ENCODE measurements at places on chromosomes 12 and 14. TPM values are rescaled to one million over a fixed set of nuclear protein-coding genes. Genes with fewer than 3 reads are reported as not detected.

Gene TAS2R31
- total RNA-seq = 3.4 TPM

Gene KLRC2
- not detected for total RNA-seq

Gene TAS2R42
- not detected for total RNA-seq

Gene HOXC4
- 0.17 TPM for total RNA-seq

Gene GALNT9
- not detected for total RNA-seq

Gene TGFB3
- 2.0 TPM for total RNA-seq

Gene ASCL1
- not detected for total RNA-seq
